ENCODE measurements at places on chromosomes 12 and 14.

- no peak for DNase-seq
These were observed 23.6 kb downstream of the PPFIBP1 start for GRCh38 chr12:27547592-27547991.

GRCh38 chr14:102924632-102925588 is 2.4 kb downstream of the AMN start:
- DNase-seq: no peak

- DNase-seq: no peak
These were observed 59.7 kb downstream of the APOBEC1 start for GRCh38 chr12:7605900-7606465.

- no peak for DNase-seq
These were observed 604.9 kb downstream of the MED13L start for GRCh38 chr12:115672506-115673080.

GRCh38 chr14:44866770-44867169 is 95.0 kb downstream of the KLHL28 start:
- no peak for DNase-seq

- DNase-seq: no peak
These were observed 249.9 kb upstream of the FLRT2 start for GRCh38 chr14:85280074-85280473.

- peak; percentile 43 for DNase-seq
These were observed 69.4 kb downstream of the ATXN2 start for GRCh38 chr12:111529424-111530368.

Data from stimulated activated CD8-positive, alpha-beta memory T cell treated with anti-CD3 and anti-CD28 coated beads, Interleukin-15, amount 100 ng/mL, for 48 hours (primary cell).